ENCODE measurements at places on chromosomes 1 and 21.

DNA sequence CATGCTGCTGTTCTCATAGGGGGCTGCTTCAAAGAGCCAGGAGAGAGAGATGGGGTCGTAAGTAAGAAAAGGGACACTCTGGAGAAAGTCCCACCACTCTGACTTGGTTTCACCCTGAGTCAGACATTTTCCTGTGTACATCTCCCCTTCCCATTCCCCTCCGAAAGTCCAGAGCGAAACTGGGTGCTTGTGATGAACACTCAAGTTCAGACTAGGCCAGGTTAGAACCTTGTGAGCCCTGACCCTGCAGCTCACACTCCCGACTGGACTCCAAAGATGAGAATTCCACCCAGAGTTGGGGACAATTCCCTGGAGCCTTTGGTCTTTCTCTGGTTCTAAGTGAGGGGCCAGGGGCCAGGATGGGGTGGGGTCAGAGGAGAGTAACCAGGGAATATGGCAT lies 139.5 kb downstream of the CNIH3 start:
- no peak for DNase-seq

DNA sequence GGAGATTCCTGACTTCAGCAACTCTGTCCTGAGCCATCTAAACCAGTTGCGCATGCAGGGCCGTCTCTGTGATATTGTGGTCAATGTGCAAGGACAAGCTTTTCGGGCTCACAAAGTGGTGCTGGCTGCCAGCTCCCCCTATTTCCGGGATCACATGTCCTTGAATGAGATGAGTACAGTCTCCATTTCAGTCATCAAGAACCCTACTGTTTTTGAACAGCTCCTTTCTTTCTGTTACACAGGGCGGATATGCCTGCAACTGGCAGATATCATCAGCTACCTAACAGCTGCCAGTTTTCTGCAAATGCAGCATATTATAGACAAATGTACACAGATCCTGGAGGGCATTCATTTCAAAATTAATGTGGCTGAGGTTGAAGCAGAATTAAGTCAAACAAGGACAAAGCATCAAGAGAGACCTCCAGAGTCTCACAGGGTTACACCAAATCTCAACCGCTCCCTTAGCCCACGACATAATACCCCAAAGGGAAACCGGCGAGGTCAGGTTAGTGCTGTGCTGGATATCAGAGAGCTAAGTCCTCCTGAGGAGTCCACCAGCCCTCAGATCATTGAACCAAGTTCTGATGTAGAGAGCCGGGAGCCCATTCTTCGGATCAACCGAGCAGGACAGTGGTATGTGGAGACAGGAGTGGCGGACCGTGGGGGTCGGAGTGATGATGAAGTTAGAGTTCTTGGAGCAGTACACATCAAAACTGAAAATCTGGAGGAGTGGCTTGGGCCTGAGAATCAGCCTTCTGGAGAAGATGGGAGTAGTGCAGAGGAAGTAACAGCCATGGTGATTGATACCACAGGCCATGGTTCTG lies 2.3 kb downstream of the ZBTB37 start:
- no peak for DNase-seq

GRCh38 chr1:34005309-34005708 lies 141.4 kb downstream of the HMGB4 start:
- no peak for DNase-seq

GRCh38 chr1:240737766-240738265 lies 125.9 kb upstream of the GREM2 start:
- DNase-seq: no peak

All from nephron progenitor cell (in vitro differentiated cells).